Activated naive CD4-positive, alpha-beta T cell treated with Interleukin-2 at 50 U/mL for 16 hours (primary cell): ENCODE measurements at places on chromosomes 4 and X.
A peak's percentile ranks its signal among the peaks of the same experiment; 100 is the strongest.

DNA sequence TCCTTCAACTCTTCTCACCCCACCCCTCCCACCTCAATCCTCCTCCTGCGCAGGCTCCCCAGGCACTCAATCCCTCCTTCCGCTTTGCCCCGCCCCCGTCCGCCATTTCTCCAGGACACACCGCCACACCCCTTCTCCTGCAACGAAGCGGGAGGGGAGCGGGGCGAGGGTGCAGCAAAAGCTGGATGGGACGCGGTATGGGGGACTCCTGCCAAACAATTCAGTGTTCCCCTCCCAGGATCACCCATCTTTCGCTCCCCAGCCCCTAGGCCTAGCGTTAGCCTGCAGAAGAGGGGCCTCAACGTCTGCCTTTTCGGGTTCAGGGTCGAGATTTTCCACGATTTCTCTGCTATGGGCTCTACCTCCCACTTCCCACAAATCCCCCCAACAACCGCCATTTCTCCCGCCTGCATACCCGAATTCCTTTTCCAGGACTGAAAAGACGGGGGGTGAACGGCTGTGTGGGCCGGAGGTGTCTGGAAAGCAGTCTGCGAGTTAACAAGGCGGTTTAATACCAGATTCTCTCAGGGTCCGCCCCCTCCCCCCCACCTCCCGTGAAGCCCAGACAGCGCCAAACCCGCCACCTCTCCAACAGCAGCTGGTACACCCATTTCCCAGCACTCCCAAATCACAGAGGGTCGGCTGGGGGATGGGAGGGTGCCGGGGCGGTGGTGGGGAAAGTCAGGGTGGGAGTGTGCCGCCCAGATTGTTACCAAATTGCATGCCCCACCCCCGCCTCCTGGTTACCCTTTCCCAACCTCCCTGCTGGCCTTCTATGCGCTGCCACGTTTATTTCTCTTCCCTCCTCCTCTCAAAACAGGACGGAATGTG, 774 bp downstream of the ARMCX2 start:
- peak; percentile 59 for DNase-seq

- peak; percentile 24 for DNase-seq
Measured at GRCh38 chr4:39637586-39638353, 895 bp downstream of the SMIM14 start.

DNA sequence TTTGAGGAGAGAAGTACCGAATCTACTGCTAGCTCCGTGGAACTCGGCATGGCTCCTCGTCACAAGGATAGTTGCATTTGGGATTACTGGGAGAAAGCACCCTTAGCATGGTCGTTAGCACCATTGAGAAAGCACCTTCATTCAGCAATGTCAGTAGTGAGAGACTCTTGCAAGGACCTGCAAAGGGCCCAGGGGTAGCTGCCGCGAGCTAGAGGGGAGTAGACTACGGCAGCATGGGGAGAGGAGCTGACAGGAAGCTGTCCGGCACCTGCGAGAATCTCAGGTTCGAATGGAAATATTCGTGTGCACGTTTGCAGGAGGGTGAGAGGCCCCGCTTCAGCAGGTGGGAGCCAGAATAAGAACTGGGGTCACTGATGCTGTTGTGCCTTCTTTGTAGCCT, 20.2 kb downstream of the TLR10 start:
- no peak for DNase-seq

DNA sequence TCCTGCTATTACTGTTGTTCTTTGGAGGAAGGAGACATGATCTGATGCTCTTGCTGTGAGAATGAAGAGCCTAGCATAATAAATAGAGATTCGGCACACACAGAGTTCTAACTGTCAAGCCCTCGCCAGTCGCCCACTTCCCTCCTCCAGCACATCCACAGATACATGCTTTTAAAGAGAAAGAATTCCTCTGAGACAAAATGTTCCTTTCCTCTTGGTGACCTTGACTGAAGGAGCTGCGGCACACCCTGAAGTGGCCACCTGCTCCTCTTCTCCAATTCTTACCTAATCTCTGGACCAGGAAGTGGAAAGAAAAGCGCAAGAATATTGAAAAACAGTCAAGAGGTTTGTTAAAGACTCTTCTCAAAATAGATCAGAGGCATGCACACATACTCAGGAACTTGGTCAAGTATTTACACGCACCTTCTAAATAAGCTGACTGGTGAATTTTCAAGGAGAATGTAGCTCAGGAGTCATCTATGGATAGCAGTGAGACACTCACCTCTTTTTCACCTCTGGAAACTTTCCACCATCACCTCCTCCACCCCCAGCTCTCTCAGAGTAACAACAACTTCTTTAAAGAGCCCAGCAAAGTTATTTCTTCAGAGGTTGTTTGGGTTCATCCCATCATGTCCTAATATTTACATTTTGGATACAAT, 95.4 kb downstream of the PARM1 start:
- DNase-seq = no peak

GRCh38 chr4:135194477-135194876, 992.9 kb upstream of the PABPC4L start:
- no peak for DNase-seq

- no peak for DNase-seq
Measured at GRCh38 chr4:127548990-127549925, 83.5 kb upstream of the INTU start.

- no peak for DNase-seq
Measured at GRCh38 chrX:102043380-102043779, 82.1 kb upstream of the TCEAL2 start.

GRCh38 chr4:58247792-58248191, 1137.6 kb upstream of the IGFBP7 start:
- no peak for DNase-seq

GRCh38 chr4:54439831-54440243, 210.7 kb downstream of the PDGFRA start:
- DNase-seq = no peak

GRCh38 chr4:112807083-112807482, 170.1 kb downstream of the LARP7 start:
- DNase-seq = no peak

DNA sequence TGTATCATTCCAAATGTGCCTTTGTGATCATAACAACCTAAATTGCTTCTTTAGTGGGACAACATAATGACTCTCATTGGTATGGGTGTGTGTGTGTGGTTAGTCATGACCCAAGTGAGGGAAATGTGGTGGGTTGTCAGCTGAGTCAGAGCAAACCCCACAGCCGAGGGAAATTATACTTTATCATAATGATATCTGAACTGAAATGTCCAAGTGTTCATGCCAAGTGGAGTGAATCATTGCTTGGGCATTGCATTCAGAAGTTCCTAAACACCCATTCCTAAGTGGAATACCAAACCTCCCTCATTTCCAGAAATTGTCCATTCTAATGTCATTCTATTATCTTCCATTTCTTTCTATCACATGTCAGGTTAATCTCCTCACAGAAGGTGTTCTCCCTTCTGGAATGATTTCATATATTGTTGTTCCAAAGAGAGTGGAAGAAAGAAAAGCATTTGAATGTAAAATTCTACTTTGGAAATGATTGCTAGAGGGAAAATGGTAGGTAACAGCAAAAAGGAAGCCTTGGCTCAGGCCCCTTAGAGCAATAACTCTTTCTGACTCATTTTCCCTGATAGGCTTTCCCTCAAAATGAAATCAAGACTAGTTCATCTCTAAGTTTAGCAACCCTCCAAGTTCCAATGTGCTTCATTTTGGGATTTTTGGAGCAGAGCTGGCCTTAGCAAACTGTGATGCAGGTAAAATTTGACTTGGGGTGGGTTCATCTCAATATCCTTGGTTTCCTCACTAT, 230.7 kb upstream of the KCNIP4 start:
- DNase-seq = no peak

- DNase-seq = no peak
Measured at GRCh38 chr4:6924361-6924779, 14.7 kb downstream of the TBC1D14 start.

- DNase-seq = no peak
Measured at GRCh38 chr4:173522160-173522950, 7.7 kb downstream of the HAND2 start.

DNA sequence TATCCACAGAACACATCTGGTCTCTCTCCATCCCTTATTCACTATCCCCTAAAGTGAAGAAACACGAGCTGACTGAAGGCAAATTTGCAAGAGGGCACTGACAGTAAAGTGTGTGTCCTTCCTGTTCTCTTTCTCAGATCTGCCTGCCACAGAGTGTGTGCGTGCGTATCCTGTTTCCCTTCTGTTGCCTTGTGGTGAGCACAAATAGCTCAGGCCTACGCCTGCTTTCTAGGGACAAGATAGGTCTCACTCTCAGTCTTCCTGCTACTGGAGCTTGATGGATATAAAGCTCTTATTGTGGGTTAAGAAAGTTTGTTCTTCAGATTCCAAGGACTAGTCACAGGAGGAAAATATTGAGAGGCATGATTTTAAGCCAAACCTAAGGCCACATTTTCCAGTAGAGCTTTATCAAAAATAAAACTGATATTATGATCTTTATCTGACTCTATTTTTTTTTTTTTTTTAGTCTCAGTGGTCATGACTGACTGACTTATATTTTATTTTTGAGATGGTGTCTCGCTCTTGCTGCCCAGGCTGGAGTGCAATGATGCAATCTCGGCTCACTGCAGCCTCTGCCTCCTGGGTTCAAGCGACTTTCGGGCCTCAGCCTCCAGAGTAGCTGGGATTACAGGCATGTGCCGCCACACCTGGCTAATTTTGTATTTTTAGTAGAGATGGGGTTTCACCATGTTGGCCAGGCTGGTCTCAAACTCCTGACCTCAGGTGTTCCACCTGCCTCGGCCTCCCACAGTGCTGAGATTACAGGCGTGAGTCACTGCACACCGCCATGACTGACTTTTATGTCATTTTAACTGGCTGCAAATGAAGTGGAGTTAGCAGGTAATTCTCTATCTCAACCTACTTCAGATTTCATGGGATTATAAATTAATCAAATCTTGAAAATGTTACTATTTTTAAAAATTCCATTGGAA, 140.3 kb upstream of the SH3RF1 start:
- DNase-seq = peak; percentile 32

DNA sequence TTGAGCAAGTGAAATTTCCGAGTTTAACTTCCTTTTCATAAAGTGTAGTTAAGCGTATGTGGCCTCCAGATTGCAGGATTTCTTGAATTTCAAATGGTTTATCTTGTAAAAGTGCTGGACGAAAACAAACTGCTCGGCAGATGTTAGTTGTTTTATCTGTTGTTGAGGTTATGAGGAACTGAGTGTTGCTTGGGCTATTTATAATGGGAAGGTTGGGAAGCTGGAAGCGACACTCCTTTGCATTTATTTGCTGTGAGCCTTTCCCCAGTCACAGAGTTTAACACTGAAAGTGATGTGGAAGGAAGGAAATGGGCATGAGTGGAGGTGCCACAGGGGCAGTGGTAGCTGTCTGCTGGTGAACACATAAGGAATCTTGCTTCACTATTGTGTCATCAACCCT, 284.9 kb downstream of the PCDH7 start:
- no peak for DNase-seq

GRCh38 chr4:76306882-76307659, 538 bp downstream of the STBD1 start:
- DNase-seq = peak; percentile 30

GRCh38 chr4:79450053-79450452, 42.0 kb upstream of the GK2 start:
- DNase-seq = no peak

DNA sequence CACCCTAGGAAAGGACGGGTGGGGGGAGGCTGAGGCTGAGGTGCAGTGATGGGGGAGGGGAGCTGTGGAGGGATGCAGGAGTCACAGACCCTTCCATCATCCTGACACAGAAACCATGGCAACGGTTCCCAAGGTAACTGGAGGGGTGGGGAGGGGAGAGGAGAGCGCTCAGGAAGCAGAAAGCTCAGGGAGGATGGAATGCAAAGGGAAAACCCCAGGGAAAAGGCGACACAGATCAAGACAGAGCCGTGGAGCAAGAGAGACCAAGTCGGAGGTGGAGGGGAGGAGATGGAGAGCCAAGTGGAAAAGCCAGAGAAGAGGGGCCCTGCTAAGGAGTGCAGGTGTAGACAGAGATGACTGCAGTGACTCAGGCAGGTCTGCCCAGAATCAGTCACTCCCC, 14.5 kb downstream of the L1CAM start:
- no peak for DNase-seq

GRCh38 chrX:54116391-54116790, 66.7 kb downstream of the FAM120C start:
- DNase-seq = no peak

GRCh38 chr4:24973747-24974601, 56.8 kb downstream of the LGI2 start:
- DNase-seq = no peak

DNA sequence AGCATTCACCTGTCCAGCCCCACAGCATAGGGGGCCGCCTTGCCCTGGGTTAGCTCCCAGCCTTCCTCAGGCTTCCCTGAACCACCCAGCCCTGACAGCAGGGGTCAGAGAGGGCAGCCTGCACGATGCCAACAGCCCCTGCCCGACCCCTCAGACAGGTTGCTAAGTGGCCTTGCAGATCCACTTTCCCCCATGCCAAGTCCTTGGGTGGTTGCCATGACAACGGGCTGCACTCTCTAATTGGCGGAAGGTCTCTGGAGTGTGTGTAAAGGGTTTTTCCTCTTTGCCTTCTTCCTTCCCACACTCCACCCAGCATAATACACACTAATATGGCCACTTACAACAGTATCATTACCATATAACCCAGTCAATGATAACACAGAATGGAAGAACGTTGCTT, 99.6 kb upstream of the AFAP1 start:
- no peak for DNase-seq

DNA sequence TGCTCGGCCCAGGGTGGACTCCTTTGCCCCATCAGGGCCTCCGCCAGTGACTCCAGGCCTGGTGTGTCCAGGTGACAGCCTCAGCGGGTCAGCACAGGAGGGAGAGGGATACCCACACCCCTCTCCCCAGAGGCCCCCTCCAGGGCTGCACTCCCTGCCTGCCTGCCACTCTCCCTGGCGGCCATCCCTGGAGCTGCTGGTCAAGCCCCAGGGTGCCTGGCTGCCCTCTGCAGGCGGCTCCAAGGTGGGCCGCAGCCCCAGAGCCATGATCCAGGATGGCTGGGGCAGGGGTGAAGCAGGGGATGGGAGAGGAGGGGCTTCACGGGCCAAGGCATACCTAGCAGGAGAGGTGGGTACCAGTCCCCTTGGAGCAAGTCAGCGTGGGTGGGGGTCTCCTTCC, 3.8 kb downstream of the FGFRL1 start:
- no peak for DNase-seq

DNA sequence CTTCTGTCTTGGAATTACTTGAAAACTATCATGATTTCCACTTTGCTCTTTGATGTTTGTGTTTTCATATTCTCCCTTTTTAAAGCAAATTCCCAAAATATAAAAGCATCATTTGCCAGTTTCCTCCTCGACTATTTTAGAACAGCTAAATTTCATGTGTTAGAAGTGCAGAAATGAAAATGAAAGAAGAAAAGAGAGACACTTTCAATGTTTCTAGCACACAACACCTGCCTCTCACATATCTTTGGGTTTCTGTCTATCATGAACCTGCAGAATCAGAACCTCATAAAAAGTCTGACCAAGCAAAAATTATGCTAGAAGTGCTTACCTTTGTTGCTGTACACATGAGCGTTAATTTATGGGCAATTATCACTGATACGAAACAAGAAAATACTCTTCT, 1.9 kb upstream of the NEUROG2 start:
- DNase-seq = no peak
